ENCODE measurements at places on chromosomes 1 and 21. TPM values are rescaled to one million over a fixed set of nuclear protein-coding genes. Genes with fewer than 3 reads are reported as not detected.

DNA sequence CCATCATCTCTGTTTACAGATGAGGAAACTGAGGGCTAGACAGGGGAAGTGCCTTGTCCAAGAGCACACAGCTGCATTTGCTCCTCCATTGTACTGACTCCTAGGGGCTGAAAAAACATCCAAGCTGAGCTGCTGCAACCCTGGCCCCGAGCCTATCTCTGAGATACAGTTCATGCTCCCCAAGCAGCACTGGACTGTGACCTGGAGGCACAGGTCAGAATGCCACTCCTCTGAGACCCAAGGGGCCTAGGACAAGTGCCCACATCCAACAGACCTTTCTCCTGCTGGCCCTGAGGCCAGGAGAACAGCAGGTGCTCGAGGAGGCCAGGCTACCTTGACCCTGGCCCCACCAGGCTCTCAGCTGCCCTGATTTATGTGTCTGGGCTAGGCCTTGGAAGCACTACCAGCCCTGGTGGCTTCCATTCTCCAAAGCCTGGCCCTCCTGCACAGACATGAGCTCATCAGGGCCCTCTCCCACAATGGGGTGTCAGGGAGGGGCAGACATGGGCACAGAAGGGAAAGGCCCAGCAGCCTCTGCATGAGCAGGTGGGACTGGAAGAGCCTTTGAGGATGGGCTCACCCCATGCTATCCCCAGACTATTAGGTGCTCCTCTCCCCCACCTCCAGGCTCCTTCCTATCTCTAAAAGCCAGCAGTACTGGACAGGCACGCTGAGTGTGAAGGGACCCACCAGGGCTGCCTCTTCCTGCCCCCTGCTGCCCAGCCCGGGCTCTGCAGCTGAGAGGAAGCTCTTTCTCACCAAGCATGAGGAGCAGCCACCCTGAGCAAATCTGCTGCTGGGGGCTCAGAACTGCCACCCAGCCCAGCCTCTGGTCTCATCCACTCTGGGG, 18.8 kb downstream of the ADGRB2 start:
- DNase-seq, result no peak

DNA sequence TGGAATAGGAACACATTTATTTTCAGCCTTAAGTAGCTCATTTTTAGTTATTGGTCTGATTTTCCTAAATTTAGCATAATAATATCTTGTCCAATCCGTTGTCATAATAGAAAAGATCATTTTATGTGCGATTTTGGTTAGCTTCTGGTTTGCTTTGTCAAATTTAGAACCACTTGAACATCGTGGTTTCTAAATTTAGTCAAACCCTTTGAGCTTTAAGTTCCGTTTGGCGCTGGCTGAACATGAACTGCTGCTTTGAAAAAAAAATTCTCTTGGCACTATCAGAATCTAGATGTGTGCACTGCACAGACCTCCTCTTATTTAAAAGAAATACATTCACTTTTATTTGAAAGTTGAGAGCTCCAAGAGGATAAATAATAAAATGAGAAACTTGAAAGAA, 370.6 kb downstream of the PTPRC start:
- no peak for DNase-seq

DNA sequence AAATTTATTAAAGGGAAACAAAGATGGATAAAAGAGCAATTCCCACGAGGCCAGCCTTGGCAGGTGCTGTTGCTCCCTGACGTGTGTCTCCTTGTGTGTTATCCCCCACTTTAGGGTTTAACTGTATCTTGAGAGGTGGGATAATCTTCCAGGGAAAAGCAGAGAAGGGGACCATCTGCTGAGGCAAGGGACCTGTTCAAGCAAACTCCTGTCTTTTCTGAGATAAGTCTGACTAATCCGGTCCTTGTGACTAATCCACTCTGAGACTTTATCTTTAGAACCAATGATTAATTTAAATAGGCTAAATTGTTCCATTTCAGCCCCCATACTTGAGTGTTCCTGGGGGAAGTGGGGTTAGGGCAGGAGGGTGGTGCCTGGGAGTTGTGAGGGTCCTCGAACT, 163.6 kb downstream of the CAMTA1 start:
- no peak for DNase-seq

- no peak for DNase-seq
These were observed 81.0 kb downstream of the FBXO2 start for GRCh38 chr1:11573116-11573692.

- no peak for DNase-seq
These were observed 116.2 kb downstream of the RIPK4 start for GRCh38 chr21:41650526-41651145.

- no peak for DNase-seq
These were observed 405.5 kb downstream of the MATN1 start for GRCh38 chr1:30317921-30318320.

DNA sequence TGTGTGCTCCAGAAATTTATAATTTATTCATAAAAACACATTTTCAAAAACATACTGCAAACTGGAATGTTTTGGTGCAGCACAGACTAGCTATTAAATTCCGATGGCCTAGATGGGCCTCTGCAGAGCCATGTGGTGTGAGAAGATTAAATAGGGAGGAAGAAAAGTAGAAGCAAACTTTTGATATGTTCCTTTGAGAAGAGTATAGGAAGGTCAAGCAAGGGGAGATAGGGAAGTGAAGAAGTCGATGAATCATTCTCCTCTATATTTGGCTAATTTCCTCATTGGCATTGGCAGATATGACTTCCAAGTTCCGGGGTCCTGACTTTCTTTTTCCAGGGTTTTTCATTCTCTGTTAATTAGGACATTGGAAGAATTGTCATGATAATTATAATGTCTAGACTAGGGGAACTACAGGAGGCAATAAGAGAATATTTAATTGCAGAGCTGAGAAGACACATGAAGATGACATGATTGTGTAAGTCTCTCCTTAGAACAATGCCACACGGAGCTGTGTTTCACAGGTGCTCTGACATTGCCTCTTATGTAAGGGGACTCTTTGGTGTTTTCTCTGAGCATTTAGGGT, 19.3 kb upstream of the ZNF326 start:
- no peak for DNase-seq

GRCh38 chr1:236122176-236122575, 20.2 kb upstream of the GPR137B start:
- no peak for DNase-seq

Gene SLAMF8
- total RNA-seq, result not detected

Gene KCNE2
- total RNA-seq, result not detected

Gene SLC22A15
- total RNA-seq, result 0.15 TPM

Gene CAPN8
- not detected for total RNA-seq

Measured in gastrocnemius medialis (tissue), 4 donors.